ENCODE measurements at places on chromosomes 5 and 9.

DNA sequence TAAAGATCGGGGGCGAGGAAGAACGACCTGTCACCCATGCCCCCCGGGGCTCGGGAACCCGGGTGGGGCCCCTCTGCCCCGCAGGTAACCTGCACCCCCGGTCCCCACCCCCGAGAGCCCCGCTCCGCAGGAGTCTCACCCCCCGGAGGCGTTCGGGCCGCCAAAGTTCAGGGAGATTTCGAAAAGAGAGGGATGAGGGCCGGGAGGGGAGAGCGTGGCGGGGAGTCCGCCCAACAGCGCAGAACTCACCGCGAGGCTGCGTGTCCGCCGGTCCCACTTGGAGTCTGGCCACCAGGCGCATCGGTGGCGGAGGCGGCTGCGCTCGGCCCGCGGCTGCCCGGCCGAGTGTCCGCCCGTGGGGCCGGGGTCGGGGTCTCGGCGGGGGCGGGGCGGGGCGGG, at the start of gene PHF19:
PHF19 (minus strand) TSS at position 347 of the 399 bp plus-strand sequence. CDS start 2,447 bp downstream, outside the sequence.
- DNase-seq = no peak

- no peak for DNase-seq
Observed at GRCh38 chr9:36135741-36136271, 727 bp upstream of the GLIPR2 start.

- DNase-seq = no peak
Observed at GRCh38 chr5:171428809-171429542, 9.5 kb downstream of the FGF18 start.

GRCh38 chr5:14161825-14162556, 18.8 kb downstream of the TRIO start:
- no peak for DNase-seq

DNA sequence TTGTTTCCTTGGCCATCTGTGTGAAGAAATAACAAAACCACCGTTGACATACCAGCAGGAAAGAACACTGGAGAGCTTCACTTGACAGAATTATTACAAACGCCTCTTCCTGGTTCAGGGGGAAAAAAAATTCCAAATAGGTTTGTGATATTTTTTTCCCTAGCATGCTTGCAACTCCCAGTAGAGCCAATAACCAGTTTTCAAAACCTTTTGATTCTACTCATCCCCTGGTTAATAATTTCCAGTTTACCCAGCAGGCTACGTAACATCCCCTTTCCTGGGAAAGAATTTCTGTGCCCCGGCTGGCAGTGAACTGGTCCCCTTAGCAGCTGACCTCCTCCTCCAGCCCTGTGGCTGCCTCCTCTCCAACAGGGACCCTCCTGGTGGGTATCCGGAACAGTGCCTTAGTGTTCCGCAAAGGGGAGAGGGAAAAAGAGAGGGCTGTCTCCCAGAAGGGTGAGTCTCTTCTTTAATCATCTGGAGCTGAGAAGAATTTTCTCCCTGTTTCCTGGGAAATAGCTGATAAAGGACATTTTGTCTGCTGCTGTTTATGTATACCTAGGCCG, 72.8 kb upstream of the BOD1 start:
- DNase-seq = no peak

DNA sequence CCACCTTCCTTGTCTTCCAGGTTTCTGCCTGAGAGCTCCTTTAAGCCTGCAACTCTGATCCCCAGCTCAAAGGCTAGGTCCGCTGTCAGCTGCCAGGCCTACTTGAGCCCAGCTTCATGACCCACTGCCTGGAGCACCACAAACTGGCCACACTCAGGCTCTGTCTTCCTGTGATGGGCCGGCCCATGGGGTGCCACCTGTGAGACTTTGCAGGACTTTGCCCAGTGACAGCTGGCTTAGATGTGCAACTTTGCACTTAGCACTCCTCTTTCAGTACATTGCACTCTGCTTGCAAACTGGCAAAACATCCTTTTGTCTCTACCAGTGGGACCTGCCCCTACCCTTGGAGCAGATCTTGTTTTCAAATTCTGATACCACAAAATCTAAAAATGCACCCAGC, 311.5 kb upstream of the PDE4D start:
- DNase-seq = no peak

DNA sequence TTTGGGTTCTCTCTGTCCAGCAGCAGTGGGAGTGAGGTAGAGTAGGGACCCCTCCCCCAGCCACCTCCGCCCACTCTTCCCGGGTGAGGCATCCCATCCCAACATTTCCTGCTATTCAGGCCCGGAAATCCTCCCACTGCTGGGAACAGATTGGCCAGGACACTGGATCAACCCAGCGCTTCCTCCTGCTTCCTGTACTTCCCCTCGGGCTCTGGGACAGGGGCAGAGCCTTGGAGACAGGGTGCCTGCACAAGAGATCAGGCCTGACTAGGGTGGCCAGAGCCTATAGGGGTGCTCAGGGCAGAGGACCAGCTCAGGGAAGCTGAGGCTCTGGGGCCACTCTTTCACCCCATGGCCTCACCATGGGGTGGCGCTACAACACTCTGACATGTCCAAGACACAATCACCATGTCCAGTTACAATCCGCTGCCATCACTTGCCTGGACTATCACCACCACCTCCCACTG, 14.5 kb downstream of the SH2D3C start:
- DNase-seq = no peak

GRCh38 chr5:93100976-93101375, 480.0 kb downstream of the NR2F1-AS1 start:
- DNase-seq = no peak

- no peak for DNase-seq
Observed at GRCh38 chr9:109355564-109356297, 34.9 kb upstream of the EPB41L4B start.

DNA sequence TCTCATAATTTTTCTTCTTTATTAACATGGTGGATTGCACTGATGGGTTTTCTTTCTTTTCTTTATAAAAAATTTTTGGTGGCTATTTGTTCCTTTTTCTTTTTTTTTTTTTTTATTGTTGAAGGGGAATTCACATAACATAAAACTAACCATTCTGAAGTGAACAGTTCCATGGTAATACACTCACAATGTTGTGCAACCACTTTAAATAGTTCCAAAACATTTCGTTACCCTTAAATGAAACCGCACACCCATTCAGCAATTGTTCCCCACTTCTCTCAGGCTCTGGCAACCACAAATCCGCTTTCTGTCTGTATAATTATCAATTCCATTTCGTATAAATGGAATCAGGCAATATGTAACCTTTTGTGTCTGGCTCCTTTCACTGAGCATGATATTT, 11.7 kb upstream of the SETX start:
- DNase-seq = no peak

GRCh38 chr9:122402403-122402871, 31.6 kb downstream of the PTGS1 start:
- DNase-seq = no peak

GRCh38 chr9:127785933-127786772, at the start of gene CDK9:
TSS of gene CDK9 (plus strand) at chr9:127786034. CDS start at chr9:127786149, 115 bp downstream.
- DNase-seq = peak; percentile 88

- DNase-seq = no peak
Observed at GRCh38 chr9:99270491-99270890, 48.4 kb downstream of the SEC61B start.

DNA sequence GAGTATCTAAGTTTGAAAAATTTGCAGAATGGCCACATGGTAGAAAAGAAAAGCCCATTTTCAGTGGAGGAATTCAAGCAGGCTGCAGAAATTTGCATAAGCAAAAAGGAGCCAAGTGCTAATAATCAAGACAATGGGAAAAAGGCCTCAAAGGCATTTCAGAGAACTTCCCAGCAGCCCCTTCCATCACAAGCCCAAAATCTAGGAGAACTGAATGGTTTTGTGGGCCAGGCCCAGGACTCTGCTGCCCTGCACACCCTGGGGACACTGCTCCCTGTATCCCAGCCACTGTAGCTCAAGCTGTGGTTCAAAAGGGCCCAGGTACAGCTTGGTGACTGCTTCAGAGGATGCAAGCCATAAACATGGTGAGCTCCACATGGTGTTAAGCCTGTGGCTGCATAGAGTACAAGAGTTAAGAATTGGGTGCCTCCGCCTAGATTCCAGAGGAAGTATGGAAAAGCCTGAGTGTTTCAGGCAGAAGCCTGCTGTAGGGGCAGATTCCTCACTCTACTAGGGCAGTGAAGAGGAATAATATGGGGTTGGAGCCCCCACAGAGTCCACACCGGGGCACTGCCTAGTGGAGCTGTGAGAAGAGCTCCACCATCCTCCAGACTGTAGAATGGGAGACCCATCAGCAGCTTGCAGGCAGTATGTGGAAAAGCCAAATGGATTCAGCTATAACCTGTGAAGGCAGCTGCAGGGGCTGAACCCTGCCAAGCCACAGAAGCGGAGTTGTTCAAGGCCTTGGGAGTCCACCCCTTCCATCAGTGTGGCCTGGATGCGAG, 720.7 kb upstream of the CTNND2 start:
- no peak for DNase-seq

- no peak for DNase-seq
Observed at GRCh38 chr5:170342153-170342725, 44.7 kb upstream of the LCP2 start.

- DNase-seq = no peak
Observed at GRCh38 chr5:72129725-72130124, 22.4 kb downstream of the MAP1B start.

GRCh38 chr9:85662573-85662972, 79.2 kb downstream of the AGTPBP1 start:
- DNase-seq = no peak

- DNase-seq = no peak
Observed at GRCh38 chr5:93017849-93018248, 563.2 kb downstream of the NR2F1-AS1 start.

GRCh38 chr5:72205431-72206009, 98.2 kb downstream of the MAP1B start:
- no peak for DNase-seq

- no peak for DNase-seq
Observed at GRCh38 chr9:33133186-33133585, 34.0 kb downstream of the B4GALT1 start.

- no peak for DNase-seq
Observed at GRCh38 chr9:36770025-36770424, 197.3 kb downstream of the MELK start.

DNA sequence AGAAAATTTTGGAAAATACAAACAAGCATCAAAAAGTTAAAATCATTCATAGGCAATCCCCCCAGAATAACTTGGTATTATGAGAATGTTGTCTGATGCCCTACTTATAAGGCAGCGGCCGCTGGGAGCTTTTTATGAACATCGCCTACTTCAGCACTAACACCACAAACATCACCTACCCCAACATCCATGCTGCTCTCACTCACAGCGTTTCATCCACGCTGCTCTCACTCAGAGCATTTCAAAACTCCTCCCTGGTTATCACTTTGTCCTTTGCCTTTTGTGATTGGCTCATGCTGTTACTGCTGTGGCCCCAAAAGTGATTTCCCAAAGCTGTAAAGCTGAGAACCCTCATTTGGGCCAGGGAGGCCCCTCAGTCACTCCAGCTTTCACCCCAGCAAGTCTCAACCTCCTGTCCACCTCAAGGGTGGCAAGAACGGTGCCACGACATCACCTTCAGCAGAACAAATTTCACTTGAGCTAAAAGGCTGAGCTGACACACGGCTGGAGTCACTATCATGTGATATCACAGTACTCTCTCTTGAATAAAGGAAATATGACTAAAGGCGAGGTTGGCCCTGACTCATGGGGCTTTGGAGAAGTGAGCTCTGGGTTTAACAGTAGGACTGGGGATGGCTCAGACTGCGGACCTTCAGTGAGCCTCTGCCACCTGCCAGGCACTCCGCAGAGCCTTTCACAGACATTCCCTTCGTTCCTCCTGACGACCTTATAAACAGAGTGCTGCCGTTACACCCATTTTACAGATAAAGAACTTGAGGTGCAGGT, 25.2 kb downstream of the SHC3 start:
- DNase-seq = no peak

DNA sequence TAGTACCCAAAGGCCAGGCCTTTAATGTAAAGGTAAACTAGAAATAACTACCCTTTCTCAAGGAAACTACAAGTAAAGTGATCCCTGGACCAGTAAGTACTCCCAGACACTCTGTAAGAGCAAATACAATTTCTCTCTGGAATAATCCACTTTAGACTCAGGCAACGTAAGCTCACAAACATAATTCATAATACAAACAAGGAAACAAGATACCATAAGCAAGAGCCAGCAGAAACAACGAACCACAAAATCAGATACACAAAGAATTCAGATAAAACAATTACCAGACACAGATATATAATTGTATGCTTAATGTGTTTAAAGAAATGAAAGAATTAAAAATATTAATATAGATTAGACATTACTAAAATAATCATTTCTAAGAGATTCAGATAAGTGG, 12.1 kb downstream of the ERAP1 start:
- no peak for DNase-seq

GRCh38 chr9:94800424-94801117, 74.1 kb downstream of the AOPEP start:
- no peak for DNase-seq

GRCh38 chr5:11384441-11385250, 519.6 kb downstream of the CTNND2 start:
- no peak for DNase-seq

DNA sequence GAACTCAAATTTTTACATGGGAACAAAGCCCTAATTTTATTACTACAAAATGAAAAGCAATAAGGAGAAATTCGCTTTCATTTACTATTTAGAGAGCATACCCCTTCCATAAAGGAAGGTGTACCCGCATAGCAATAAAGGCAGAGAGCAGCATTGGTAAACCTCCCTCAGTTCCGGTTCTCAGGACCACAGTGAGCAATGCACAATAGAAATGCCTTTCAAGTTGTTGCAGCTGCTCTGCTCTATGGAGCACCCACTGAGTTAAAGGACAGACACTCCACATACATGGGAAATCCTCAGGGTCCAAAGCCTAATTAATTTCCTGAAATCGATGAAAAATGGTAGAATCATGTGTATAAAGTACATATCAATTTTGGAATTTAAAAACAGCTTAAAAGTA, 89.9 kb upstream of the MPDZ start:
- DNase-seq = no peak

- no peak for DNase-seq
Observed at GRCh38 chr9:77820293-77820954, 172.3 kb upstream of the GNA14 start.

- DNase-seq = no peak
Observed at GRCh38 chr5:96058084-96058483, 96.4 kb upstream of the ELL2 start.

GRCh38 chr5:30001826-30002225, 1191.7 kb upstream of the CDH6 start:
- DNase-seq = no peak

GRCh38 chr5:2709976-2710689, 41.3 kb downstream of the IRX2 start:
- DNase-seq = no peak

GRCh38 chr5:82164176-82164976, 113.8 kb downstream of the RPS23 start:
- DNase-seq = no peak

DNA sequence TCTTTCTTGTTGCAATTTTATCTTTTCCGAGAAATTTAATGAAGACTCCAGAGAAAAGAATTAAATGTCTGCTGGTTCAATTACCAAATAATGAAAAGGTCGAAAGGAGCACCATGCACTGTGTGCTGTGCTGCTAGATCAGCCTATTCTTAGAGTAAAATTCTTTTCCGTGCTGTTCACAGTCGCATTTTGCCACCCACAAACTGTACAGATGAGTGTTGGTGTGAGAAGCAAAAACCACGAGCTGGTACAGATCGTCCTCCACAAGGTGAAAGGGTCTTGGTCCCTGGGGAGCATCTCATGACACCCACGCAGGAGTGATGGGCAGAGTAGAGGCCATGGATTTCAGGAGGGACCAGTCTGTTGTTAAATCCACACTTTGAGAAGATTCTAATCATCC, 143.8 kb upstream of the PUM3 start:
- DNase-seq = no peak

- no peak for DNase-seq
Observed at GRCh38 chr5:10578293-10578665, 14.4 kb downstream of the ANKRD33B start.
